ENCODE measurements at places on chromosomes 2 and 18.

- DNase-seq = peak; percentile 86
Measured at GRCh38 chr2:112257575-112257974, 2.7 kb upstream of the ZC3H8 start.

GRCh38 chr2:192159208-192159607 is 35.5 kb downstream of the TMEFF2 start:
- DNase-seq = no peak

- DNase-seq = peak; percentile 94
Measured at GRCh38 chr18:34659579-34660517, 50.2 kb upstream of the DTNA start.

GRCh38 chr2:202494300-202495229 is 118.4 kb downstream of the BMPR2 start:
- DNase-seq = no peak

DNA sequence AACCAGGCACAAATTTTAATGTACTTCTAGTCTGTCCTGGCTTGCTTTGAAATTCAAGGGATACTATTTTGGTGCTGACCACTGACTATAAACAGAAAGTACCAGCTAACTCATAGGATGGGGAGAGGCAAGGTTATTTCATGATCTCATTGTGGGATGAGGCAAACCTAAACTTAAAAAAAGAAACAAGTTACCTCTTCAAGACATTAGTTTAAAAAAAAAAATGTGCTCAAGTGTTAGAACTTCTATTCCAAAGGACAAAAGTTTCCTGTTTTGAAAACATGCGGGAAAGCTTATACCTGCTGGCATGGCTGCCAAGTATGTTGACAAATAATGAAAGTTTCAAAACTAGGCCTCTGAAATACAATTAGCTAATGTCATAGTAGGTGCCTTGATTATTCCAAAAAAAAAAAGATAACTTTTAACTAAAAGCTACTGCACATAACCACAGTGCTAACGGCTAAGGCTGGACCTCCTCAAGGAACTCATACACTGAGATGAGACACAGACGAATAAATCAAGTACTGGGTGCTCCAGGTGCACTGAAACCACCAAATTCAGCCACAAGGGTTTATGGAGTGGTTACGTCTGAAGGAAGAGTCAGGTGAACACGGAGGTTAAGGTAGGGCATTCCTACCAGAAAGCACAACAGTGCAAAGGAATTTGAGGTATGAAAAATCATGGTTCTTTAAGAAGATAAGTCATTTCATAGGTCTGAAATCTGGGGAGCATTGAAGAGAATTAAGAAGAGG is 38.1 kb downstream of the TMEM131 start:
- peak; percentile 52 for DNase-seq

GRCh38 chr2:111118981-111119821 is 1.5 kb upstream of the BCL2L11 start:
- DNase-seq = no peak

- DNase-seq = no peak
Measured at GRCh38 chr18:37711766-37712505, 146.3 kb upstream of the CELF4 start.

- peak; percentile 71 for DNase-seq
Measured at GRCh38 chr18:49510393-49511115, 23.5 kb upstream of the C18orf32 start.

DNA sequence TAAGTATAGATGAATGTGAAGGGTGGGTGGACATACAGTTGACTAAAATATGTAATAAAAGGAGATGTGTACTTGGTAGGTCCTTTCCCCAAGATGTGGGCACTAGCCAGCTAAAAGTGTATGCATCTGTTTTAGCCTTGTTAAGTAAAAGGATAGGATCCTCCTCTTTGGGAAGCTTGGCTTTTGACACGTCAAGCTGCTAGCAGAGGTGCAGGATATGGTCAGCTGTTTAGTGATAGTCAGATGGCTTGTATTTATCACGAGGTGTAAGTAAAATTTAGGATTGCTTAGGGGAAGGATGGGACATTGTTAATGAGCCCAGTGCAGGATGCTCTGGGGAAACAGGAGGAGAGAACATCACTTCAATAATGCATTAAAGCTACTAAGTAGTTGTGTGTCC is 1.5 kb downstream of the MFSD6 start:
- DNase-seq = no peak

GRCh38 chr2:23390152-23390551 is 5.2 kb downstream of the KLHL29 start:
- no peak for DNase-seq

DNA sequence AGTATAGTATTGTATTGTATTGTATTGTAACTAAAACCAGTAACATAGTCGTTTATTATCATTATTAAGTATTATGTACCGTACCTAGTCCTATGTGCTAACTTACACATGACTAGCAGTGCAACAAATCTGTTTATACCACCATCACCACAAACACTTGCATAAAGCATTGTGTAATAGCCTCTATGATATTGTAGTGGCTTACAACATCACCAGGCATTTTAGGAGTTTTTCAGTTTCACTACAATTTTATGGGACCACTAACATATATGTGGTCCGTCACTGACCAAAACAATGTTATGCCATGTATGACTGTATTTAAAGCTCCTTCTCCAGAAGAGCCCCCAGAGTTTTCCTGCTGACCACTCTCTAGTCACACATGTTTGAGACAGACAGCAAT is 306.2 kb downstream of the SETBP1 start:
- DNase-seq = no peak

DNA sequence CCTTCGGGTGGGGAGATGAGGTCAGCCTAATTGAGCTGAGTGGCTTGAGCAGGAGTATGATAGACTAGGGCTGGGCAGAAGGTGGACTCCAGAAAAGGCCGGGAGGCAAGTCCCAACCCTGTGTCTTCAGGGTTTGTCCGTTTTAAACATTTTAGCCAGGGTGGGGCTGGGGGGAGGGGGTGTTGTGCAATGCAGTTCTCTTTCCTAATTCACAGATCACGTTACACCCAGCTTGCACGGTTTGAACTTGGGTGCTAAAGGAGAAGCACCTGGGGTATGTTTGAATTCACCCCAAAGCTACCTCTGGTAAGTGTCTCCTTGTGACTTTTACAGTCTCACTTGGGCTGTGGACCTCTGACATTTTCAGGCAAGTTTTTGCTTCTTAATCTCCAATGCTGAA is 233.3 kb downstream of the AGAP1 start:
- no peak for DNase-seq

DNA sequence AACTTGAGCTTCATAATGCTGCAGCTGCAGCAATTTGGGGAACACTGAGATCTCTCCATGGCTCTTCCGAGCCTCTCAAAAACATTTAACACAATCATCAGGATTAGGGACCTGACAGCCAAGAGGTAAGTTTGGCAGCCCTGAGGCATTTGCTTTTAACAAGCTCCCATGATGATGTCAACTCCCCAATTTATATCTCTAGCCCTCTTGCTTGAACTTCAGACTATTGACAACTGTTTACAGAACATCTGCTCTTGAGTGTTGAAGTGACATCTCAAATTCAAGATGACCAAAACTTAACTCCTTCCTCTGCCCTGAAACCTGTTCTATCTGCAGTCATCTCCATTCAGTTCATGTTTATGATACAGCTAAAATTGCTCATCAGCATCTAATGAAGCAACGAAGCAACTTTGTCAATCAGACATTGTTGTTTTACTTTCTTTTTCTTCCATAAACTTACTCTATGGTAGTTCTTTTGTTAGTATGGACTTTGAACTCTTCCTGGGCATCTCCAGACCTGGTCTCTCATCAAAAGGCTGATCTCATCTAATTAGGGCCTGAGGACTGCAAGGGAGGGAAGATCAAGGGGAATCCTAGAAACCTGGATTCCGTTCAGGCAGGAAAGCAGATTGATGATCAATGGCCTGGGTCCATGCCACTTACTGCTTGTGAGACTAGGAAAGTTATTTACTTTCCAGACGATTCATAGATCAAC is 48.1 kb downstream of the SEMA4F start:
- DNase-seq = peak; percentile 19

- peak; percentile 97 for DNase-seq
Measured at GRCh38 chr2:191593622-191594385, 84.1 kb upstream of the NABP1 start.

- no peak for DNase-seq
Measured at GRCh38 chr2:23550553-23550952, 165.6 kb downstream of the KLHL29 start.

GRCh38 chr2:112482309-112483041 is 519 bp downstream of the TTL start:
- DNase-seq = peak; percentile 63

DNA sequence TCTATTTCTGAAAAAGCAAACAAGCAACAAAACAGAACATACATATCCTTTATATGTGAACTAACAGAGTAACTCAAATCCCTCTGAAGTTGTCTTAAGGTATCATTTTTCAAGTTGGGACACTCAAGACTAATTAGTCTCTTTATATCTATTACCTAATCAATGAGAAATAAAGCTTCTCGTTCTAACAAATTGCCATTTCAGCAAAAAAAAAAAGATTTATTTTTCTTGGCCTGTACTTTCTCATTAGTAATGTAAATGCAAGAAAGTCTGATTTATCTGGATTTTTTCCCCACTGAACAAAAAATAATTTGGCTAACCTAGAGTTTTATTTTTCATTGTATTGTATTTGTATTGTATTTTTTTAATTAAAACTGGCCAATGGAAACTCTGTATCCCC is 176.1 kb upstream of the NOL4 start:
- DNase-seq = no peak

DNA sequence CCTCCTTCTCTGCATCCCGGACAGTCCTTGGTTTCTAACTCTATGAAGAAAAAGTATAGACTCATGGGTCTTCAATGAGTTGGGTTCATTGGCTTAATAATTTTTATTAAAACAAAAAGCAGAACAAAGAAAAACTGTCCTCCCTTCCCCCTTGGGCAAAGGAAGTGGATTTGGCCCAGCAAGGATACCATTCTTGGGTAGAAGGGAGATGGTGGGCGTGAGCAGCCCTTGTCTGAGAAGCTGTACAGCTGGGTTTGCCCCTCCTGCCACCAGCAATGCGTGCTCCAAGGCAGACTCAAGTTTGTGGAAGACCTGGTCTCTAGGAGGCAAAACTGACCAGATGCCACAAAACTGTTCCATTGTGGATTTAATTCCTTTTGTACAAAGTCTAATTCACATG is 12.7 kb downstream of the PCARE start:
- DNase-seq = no peak

DNA sequence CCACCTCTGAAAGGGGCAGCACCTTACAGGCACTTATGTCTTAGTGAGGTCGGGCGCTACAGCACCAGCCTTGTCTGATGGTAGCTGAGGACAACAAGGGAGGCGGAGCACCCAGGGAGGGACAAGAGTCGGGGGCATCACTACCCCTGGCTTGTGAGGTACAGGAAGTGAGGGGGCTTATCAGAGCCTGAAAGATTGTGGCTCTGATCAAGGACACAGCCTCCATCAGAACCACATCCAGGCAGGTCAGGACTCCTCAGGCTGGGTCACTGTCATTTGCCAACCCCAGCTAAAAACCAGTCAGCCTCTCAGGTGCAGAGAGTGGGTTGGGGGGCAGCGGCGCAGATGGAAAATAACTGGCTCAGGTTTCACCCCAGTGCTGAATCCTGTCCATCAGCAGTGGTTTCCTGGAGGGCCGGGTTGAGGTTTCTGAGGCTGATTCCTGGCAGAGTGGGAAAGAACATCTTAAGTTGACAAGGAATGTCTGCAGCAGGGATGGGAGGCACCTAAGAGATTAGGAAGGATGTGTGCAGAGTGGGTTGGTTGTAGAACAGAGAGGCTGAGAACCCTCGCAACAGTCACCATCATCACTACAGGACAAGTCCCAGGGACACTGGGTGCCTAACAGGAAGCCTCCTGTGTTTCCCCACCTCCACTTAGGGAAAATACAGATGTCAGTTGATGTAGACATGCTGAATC is 45.3 kb downstream of the FBLN7 start:
- DNase-seq = no peak

GRCh38 chr18:64807560-64807959 is 658.7 kb upstream of the LINC00305 start:
- no peak for DNase-seq

DNA sequence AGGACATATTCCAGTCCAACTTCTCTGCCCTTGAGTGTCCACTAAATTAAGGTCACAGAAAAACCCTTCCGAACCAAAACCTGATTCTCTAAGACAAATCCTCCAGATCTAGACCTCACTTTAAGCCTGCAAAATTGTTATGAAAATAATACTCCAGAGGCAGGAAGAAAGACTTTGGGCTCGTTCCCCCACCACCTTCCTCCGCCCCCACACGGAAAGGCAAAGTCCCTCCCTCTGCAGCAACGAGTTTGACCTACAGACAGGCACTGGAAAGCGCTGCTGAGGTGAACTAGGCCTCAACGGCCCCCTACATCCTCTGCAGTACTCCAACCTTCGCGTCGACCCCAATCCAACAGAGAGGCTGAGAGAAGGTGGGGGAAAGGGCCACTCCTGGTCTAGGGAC is 808 bp downstream of the ATP5MC3 start:
- peak; percentile 49 for DNase-seq

- no peak for DNase-seq
Measured at GRCh38 chr2:139271149-139271548, 491.0 kb upstream of the NXPH2 start.

DNA sequence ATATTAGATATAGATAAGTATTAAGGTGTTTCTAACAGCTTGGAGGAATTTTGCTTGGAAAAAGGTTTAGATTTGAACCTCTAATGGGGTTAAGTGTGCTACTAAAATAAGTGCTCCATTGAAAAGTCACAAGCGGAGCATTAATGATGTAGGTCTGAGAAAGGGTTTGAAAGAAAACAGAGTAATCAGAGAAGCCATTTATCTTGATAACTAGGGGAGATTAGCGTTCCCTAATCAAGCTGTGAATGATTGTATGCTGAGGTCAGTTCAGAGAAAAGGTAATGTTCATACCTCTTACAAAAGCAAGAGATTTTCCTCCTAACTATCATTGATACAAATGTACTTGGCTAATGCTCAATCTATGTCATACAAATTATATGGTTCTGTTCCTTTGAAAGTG is 1.5 kb downstream of the ARHGAP25 start:
- no peak for DNase-seq

- DNase-seq = peak; percentile 82
Measured at GRCh38 chr2:70388128-70388527, 86.3 kb upstream of the FAM136A start.

DNA sequence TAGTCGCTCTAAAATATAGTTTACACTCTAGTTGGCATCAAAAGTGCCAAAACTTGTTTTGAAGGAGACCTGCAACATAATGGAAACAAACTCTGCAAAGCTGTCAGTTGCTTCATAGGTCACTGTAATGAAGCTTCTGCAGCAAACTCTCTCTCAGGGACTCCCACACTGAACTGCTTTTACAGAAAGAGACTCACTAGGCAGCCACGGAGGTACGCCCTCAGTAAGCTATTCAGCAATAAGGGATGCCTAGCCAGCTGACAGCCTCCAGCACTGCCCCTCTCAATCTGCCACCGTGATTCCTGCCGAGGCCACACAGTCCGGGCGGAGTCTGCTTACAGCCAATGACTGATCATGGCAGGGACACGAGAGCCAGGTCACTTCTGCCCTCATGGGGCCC is 51.1 kb downstream of the COLEC12 start:
- peak; percentile 59 for DNase-seq

Data from kidney tubule cell (primary cell).